ENCODE measurements at places on chromosomes 11 and 22.

GRCh38 chr11:125770583-125770982 lies 8.0 kb downstream of the PATE2 start:
- no peak for DNase-seq

DNA sequence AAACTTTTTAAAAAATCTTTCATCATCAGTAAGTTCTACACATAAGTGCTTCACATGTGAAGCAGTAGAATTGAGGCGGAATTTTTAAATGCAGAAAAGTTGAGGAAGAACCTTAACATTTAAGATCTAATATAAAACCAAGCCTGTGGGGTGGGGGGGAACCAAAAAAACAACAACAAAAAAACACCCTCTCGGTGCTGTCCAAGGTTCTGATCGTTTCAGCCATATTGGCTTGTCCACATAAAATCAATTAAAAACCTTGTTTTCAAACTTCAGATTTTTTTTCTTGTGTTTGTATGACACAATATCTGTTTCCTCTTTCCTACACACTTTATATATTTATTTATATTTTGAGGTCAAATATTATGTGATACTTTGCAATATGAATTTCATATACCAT lies 130.0 kb downstream of the WNT7B start:
- no peak for DNase-seq

DNA sequence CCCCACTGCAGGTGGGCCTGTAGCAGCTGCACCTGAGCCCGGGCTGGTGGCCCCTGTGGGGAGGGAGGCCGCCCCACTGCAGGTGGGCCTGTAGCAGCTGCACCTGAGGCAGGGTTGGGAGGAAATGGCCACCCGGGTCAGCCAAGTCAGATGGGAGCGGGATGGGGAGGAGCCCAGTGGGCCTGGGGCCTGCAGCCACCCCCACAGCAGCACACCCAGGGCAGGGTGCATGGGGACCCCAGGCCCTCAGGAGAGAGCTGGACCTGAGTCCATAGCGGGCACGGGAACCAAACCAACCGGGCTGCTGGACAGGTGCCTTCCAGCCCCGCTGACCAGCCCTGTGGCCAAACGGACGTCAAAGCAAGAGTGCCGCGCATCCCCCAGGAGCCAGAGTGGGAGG lies 61.7 kb downstream of the BRD1 start:
- DNase-seq = peak; percentile 72

GRCh38 chr11:110173811-110174644 lies 80.8 kb downstream of the ZC3H12C start:
- peak; percentile 39 for DNase-seq

DNA sequence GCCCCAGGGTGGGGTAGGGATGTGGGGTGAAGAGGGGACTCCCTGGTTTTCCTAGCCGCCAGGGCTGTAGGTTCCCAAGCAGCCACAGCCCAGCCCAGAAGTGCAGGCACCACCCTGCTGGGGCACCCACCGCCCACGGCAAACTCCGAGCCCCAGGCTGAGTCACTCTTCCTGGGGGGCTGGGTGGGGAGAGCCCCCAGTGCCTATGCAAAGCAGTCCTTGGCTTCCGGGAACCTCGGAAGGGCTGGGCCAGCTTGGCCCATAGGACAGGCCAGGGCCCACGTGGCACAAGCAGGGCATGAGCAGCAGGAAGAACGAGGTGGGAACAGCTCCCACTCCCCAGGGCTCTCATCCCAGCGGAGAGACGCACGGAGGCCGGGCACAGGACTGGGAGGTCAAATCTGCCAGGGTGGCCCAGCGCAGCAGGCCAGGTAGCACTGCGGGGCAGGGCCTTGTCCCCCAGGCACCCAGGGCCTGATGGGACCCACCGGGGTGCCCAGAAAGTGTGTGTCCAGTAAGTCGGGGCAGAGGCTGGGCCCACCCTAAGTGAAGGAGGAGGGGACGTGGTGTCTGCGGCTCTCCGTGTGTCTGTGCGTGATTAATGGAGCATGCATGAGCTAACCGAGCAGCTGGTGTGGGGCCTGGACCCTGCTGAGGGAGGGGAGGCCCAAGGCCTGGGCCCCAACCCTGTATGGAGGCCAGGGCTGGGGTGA lies 4.6 kb upstream of the IL17REL start:
- peak; percentile 69 for DNase-seq

DNA sequence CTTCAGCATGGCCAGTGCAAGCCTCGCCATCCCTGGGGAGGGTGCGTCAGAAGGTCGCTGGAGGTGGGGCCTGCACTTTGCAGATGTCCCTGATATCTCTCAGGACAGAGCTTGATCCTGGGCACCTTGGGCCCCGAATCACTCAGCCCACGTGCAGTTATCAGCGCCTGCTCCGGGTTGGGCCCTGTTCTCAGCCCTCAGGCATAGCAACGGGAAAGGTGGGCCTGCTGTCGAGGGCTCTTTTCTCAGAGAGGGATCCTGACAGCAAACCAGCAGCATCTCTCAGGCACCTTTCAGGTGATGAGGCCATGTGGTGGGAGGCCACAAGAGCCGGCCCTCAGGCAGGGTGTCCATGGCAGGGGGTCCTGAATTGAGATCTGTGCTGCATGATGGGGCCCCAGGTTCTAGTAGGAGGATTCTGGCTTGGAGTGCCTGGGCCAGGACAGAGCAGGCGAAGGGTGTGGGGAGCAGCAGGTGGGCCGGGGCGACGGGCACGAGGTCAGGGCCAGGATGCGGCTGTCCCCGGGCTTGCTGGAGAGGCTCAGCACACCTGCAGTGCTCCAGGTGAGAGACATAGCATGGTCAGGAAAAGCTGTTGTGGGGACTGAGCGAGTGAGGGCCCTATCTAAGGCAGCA lies 280.5 kb downstream of the TBC1D22A start:
- DNase-seq = no peak

DNA sequence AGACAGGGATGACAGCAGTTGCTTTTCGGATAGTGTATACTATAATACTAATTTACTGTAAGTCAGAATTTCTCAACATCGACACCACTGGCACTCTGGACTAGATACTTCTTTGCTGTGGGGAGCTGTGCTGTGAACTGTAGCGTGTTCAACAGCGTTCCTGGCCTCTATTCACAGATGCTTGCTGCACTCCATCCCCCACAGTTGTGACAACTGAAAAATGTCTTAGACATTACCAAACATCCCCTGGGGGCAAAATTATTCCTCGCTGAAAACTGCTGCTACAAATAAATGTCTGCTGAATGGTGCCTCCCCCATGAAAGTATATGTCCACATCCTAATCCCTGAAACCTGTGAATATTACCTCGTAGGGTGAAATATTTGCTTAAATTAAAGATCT lies 7.5 kb upstream of the SLC15A3 start:
- DNase-seq = no peak

GRCh38 chr11:11620921-11621572 lies 758 bp downstream of the GALNT18 start:
- DNase-seq = peak; percentile 65
